ENCODE measurements at places on chromosomes 1 and 21.
A peak's percentile ranks its signal among the peaks of the same experiment; 100 is the strongest.

- no peak for DNase-seq
These were observed 841 bp downstream of the POFUT2 start for GRCh38 chr21:45286671-45287437.

DNA sequence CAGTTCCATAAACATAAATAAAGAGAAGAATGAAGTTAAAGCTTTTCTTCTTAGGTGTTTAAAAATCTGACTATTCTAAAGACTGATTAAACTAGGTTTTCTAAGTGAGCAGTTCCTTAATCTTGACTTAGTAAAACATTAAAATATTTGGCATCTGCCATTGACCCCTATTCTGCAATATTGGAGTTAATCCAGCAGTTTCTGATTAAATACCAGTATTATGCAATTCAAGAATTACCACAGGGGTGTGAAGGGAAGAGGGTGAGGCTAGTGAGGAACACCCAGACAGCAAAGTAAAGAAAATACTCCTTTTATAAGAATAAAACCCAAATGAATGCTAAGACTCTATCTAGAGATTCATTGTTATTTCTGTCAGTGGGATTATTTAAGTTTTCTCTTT, 40.9 kb downstream of the CLIC4 start:
- DNase-seq: no peak

GRCh38 chr1:244461245-244462071, at the start of gene CATSPERE:
Gene CATSPERE, plus strand, starts transcription at chr1:244461273. Its CDS starts 157 bp downstream, at chr1:244461430.
- DNase-seq: peak; percentile 44

DNA sequence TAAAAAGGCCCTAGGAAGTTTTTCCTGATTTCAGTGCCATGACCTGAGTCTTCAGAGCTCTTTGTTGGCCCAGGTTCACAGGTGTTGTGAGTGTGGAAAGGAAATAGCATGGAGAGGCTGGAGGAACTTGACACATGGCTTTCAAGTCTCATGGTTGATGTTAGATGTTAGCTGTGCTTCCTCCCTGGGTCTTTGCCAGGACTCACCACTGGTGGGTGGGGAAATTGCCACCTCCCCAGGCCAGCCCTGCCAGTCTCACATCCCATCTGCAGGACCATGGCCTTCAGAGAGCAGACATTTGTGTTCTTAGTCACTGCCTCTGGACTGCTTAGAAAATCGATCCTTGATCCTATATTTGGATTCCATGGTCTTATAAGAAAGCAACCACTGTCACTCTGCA, 383.2 kb downstream of the DISC1 start:
- no peak for DNase-seq

DNA sequence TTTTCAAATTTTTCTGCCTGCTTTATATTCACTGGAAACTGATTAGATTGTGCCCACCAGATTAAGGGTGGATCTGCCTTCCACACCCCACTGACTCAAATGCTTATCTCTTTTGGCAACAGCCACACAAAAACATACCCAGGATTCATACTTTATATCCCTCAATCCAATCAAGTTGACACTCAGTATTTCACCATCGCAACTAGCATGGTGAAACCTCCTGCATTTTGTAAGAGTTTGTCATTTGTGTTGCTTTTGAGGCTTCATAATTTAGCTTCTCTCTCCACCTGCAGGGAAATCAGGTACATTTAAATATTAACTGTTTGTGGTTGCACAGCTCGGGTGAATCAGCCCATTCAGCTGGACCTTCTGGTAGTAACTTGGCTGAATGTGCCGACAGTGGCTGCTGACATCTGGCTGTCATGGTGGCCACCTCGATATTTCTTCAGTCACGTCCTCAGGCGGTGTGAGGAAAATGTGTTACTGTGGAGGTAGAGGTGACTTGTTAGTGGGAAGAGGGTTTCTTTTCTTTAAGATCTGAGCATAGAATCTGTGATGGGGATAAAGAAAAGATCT, 224.0 kb downstream of the PTBP2 start:
- no peak for DNase-seq

- DNase-seq: no peak
These were observed 6.1 kb downstream of the TFF3 start for GRCh38 chr21:42308914-42309752.

GRCh38 chr21:45177039-45177438, 102.7 kb downstream of the ADARB1 start:
- DNase-seq: no peak

- DNase-seq: no peak
These were observed 17.0 kb downstream of the KLHDC8A start for GRCh38 chr1:205339717-205340116.

DNA sequence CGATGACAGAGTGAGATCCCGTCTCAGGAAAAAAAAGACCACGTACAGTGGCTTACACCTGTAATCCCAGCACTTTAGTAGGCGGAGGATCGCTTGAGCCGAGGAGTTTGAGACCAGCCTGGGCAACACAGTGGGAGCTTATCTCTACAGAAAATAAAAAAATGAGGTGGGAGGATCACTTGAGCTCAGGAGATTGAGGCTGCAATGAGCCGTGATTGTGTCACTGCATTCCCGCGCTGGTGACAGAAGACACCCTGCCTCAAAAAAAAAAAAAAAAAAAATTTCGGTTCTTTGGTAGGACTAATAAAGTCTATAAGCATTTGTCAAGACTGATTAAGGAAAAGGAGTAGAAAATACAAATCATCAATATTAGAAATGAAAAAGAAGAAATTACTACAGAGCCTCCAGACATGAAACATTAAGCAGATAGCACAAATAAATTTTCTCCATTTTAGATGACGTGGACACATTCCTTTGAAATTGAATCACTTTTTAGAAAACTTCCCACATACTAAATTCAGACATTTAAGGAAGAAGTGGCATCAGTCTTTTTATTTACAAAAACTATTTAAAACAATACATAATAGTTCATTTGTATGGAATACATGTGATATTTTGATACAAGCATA, 30.4 kb downstream of the MORC3 start:
- DNase-seq: no peak

DNA sequence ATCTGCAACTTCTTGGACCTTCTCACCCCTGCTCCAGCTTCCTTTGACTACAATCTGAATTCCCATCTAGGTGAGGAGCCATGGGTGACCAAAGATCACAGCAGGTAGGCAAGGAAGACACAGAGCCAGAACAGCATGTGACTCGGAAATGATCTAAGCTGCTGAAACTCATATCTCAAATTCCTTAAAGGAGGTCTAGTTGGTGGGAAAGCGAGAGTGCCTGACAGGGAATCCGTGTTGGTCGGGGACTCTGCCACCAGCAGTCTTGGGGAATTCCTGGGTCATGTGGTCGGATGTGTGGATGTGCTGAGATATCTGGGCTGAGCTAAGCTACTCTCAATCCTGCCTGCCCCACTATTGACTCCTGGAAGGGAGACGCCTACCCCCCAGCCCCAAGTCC, 3.2 kb upstream of the NUAK2 start:
- no peak for DNase-seq

- DNase-seq: no peak
These were observed 19.9 kb downstream of the ATP8B2 start for GRCh38 chr1:154344977-154345837.

GRCh38 chr1:187411118-187411517, 582.4 kb downstream of the PLA2G4A start:
- DNase-seq: no peak

DNA sequence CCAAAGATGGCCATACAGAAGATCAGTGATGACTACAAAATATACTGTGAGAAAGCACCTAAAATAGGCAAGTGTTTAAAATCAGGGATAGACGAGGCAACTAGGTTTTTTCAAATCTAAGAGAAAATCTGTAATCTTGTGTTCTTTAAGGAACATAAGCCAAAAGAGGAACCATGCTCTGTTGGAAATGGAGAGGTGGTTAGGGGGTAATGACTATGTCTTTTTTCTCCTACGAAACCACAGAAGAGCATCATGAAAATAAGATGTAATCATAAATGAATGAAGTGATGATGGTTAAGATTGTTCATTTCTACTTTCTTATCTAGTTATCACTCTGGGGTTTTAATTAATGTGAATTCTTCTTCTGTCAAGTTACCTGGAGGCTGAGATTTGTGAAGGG, 43.1 kb downstream of the RGSL1 start:
- no peak for DNase-seq

- DNase-seq: no peak
These were observed 46.4 kb upstream of the TRABD2B start for GRCh38 chr1:48043622-48044021.

- no peak for DNase-seq
These were observed at the start of gene SHISAL2A for GRCh38 chr1:52632732-52633290. Gene SHISAL2A, plus strand, starts transcription at chr1:52633168. Its CDS starts 326 bp downstream, at chr1:52633494.

DNA sequence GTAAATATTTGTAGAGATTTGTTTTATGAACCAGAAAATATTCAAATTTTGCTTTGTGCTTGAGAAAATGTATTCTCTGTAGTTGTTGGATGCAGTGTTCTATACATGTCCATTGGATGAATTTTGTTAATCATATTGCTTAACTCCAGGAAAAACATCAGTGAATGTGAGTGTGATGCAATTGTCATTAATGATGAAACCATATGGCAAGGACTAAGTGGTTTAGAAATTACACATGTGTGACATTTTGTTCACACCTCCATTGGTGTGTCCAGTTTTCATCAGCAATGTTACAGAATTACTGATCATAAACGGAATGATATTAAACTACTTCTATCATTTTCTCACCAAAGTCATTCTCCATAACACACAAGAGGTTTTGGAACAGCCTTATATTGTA, 151.8 kb upstream of the ST6GALNAC5 start:
- no peak for DNase-seq

DNA sequence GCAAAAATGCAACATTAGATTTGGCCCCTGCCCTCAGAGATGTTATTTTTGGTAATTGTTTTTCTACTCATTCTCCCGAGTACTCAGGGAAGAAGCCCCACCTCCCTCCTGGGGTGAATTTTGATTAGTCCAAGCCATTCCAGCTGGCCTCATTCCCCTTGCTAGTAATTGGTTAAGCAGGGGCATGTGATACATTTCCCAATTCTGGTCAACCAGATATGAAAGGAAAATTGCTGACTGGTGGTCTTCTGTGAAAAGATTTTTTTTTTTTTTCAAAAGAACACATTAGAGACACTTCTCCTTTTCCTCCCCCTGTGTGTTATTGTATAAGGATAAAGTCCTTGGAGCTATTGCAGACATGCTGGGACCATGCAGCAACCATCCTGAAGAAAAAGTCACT, 71.1 kb upstream of the AKT3 start:
- no peak for DNase-seq

- DNase-seq: no peak
These were observed 132.5 kb upstream of the LYPLAL1 start for GRCh38 chr1:219041141-219041540.

DNA sequence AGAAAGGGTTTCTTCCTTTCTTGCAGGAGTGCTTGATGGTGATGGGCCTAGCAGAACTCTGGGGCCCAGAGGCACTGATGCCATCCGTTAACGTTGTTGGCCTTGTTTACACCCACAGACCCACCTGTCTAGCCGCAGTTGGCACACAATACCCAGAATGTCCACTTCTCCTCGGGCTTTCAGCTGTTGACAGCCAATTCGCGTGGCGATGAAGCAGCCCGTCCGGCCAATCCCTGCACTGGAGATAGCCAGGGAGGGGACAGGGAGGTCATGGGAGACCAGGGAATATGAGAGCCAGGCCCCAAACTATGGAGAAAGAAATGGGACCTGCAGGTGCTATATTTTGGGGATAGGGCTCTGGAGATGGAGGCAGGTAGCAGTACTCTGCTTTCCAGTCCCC, 5.7 kb upstream of the ARL8A start:
- DNase-seq: no peak

- no peak for DNase-seq
These were observed 33.2 kb downstream of the RCSD1 start for GRCh38 chr1:167663002-167663772.

- DNase-seq: no peak
These were observed 163.9 kb downstream of the TSEN15 start for GRCh38 chr1:184215274-184215925.

DNA sequence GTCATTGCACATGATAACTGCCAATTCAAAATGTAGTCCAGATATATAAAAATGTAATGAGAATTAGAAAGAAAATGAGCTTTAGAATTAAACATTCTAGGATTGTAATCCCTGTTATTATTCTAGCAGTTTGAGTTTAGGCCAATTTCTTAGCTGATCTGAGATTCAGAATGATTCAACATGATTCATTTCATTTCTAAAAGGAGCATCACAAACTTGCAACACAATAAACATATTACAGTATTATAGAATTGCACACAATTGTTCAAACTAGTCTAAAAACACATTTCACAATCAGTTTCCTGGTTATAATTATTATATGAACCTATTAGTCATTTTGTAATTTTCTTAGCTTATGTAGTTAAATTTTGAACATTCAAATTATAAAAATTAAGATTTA, 43.3 kb upstream of the TSHB start:
- DNase-seq: no peak

- peak; percentile 69 for DNase-seq
These were observed 2.8 kb downstream of the IFI16 start for GRCh38 chr1:159012495-159012894.

GRCh38 chr1:31354283-31354682, 18.6 kb downstream of the FABP3 start:
- DNase-seq: no peak

- no peak for DNase-seq
These were observed 332.3 kb downstream of the COL11A1 start for GRCh38 chr1:102776071-102776470.

- DNase-seq: no peak
These were observed 28.6 kb downstream of the KAZN start for GRCh38 chr1:14626869-14627607.

- DNase-seq: no peak
These were observed 1.4 kb upstream of the PODN start for GRCh38 chr1:53060579-53060978.

GRCh38 chr1:182703539-182703938, 19.2 kb upstream of the RGS8 start:
- no peak for DNase-seq

- DNase-seq: no peak
These were observed 7.5 kb upstream of the FMO3 start for GRCh38 chr1:171083222-171083621.

DNA sequence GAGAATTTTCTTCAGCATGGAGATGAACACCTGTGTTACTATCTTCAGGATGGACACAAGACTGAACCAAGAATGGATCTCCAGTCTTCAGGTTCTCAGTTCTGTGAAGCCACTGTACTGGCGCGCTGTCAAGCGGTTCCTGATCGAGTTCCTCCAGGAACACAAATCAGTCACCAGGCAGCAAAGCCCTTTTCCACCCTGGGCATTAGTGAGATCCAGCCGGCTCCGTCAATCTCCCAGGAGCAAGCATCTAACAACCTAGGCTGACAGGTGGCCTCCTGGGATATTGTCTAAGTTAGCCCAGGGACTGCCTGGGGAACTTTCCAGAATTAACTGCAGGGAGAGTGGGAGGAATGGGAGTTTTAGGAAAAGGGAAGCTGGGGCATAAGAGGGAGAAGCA, 9.7 kb upstream of the IGFN1 start:
- no peak for DNase-seq

DNA sequence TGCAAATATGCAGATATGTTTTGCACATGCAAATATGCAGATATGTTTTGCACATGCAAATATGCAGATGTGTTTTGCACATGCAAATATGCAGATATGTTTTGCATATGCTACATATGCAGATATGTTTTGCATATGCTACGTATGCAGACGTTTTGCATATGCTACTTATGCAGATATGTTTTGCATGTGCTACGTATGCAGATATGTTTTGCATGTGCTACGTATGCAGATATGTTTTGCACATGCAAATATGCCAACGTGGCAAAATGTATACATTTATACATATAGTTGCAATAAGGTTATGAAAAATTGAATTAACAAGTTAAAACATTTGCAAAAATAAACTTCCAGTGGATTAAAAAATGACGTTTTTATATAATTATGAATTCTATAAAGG, 30.8 kb upstream of the TP53BP2 start:
- no peak for DNase-seq

GRCh38 chr1:214285610-214286440, 4.9 kb downstream of the SMYD2 start:
- no peak for DNase-seq
